ENCODE measurements at places on chromosomes 7 and 10.

- no peak for DNase-seq
Measured at GRCh38 chr7:19984231-19984632, 210.8 kb upstream of the TMEM196 start.

DNA sequence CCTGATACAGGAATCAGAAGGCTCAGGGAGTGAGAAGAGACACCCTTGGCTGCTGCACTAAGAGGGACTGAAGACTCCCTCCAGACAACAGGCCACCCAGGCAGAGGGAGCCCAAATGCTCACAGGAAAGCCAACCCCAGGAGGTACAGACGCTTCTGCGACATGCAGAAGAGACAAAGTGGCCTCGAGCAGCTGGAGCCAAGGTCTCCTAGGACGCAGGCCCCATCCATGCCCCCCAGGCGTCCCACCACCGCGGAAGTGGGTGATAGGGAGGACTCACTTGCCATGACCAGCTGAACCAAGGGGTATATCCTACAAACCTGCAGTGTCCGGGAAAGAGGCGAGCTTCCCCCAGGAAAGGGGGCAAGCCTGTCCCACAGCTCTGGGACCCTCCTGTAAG is 56.9 kb downstream of the CTBP2 start:
- no peak for DNase-seq

GRCh38 chr7:151179287-151179860 is 7.7 kb downstream of the ASB10 start:
- no peak for DNase-seq

GRCh38 chr7:111783854-111784253 is 221.6 kb upstream of the IMMP2L start:
- no peak for DNase-seq

DNA sequence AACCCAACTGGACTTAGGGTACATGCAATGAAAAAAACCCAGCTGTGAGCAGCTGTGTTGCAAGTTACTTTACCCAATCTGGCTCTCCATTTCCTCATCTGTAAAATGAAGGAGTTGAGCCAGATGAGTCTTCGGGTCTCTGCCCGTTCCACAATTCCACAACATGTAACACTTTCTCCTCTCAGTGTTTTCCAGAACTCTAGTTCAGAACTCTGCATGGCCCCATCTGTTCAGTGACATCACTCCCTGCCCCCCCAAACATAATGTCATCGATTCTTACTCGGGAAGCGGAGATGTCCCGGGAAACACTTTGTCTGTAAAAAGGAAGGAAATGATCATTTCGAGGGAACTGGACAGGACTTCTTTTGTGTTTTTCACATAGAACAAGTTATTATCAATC is 2.5 kb downstream of the SH3PXD2A start:
- no peak for DNase-seq

GRCh38 chr7:151173386-151174245 is 6.1 kb upstream of the GBX1 start:
- no peak for DNase-seq

- DNase-seq = no peak
Measured at GRCh38 chr7:49714182-49714581, 59.3 kb upstream of the VWC2 start.

DNA sequence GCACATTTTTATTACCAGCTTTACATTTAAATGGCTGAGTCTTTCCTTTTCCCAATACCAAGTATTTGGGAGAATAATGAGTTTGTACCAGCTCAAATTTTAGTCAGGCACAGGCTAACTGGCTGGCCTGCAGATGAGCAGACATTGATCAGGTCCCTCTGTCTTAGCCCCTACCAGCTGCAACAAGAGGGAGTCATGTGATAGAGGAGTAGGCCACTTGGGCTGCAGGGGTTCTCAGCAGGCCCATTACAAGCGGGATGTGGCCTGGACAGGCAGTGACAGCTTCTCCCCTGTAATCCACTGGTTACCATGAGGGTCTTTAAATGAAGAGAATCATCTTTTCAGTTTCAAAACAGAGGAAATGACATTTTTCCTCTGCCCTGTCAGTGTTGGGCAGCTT is 283.6 kb downstream of the SUGCT start:
- no peak for DNase-seq

All from stimulated activated CD4-positive, alpha-beta T cell treated with anti-CD3 and anti-CD28 coated beads, TNF-alpha, amount 100 ng/mL, for 48 hours (primary cell).